ENCODE measurements at places on chromosomes 5 and 9.

DNA sequence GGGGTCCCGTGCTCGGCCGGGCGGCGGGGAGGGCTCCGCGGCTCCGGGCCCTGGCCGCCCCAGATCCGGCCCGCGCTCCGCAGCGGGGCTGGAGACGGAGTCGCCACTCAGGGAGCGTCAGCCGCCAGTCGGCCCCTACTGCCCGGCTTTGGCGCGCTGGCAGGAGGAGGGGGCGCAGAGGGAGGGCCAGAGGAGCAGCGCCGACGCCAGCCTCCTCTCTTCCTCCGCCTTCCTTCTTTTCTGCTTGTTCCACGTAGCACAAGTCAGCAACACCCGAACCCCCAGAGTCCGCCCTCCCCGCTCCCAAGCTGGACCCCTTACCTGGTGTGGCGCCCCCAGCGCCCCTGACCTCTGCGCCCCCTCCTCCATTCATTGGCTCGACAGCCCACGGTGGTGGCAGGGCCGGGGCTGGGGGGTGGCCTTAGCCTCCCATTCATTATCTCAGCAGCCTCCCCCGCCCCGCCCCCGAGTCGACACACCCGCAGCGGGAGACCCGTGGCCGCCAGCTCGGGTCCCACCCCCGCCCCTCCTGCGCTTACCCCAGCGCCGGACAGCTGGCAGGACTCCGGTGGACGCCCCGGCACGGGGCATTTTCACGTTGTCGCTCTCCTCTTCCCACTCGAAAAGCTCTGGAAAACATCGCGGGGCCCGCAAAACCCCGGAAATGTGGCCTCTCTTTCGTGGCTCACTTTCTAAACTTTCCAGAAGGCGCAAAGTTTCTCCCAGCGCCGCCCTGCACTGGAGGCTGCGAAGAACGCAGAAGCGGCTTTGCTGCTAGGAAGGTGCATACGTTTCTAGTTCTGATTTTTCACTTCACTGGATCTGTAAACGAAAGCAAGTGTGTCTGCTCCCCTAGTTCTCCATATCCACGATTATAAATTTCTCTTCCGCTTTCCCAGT is at the start of gene LPAR1:
Gene LPAR1 (minus strand): TSS at position 140 of the 900 bp plus-strand sequence. CDS start 66,353 bp downstream, outside the sequence.
- peak; percentile 29 for DNase-seq

DNA sequence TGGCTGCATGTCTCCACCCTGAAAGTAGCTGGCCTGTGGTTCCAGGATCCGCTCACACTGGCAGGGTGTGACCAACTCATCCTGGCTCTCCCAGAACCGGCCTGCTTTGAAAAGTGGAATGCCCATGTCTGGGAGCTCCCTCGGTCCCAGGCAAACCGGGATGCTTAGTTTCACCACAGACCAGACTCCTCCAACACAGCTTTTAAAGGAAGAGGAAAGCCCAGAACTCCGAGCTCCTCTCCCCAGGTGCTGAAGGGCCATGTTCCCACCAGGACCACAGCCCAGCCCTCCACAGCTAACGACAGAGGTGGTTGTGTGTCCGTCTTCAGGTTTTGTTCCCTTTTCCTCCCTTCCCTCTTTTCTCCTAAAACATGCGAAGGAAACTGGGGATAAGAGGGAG is 38.0 kb downstream of the GTF3C4 start:
- DNase-seq, result no peak

GRCh38 chr9:699396-699795 is 142.1 kb upstream of the DMRT1 start:
- DNase-seq, result no peak

DNA sequence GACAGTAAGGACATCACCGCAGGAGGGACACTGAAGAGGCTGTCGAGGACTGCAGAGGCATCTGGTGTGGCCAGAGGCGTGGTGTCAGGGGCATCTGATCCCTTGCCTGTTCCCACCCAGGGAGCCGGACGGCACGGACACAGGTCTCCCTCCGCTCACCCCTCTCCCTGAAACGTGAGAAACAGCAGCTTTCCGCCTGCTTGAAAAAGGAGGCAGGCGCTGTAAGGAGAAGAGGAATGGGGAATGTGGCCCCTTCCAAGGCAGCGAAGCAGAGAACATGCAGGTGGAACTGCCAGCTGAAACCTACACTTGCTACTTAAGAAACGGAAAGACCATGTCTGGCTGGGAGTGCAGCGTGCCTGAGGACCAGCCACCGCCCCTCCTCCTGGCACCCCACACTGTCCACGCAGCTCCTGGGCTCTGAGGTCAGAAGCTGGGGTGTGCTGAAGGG is 176.2 kb downstream of the GAPVD1 start:
- no peak for DNase-seq

- no peak for DNase-seq
Observed at GRCh38 chr9:9100070-9100469, 1300.5 kb upstream of the DMAC1 start.

- no peak for DNase-seq
Observed at GRCh38 chr5:150141544-150142184, 14.0 kb downstream of the PDGFRB start.

- no peak for DNase-seq
Observed at GRCh38 chr5:146007270-146007669, 70.9 kb downstream of the SH3RF2 start.

DNA sequence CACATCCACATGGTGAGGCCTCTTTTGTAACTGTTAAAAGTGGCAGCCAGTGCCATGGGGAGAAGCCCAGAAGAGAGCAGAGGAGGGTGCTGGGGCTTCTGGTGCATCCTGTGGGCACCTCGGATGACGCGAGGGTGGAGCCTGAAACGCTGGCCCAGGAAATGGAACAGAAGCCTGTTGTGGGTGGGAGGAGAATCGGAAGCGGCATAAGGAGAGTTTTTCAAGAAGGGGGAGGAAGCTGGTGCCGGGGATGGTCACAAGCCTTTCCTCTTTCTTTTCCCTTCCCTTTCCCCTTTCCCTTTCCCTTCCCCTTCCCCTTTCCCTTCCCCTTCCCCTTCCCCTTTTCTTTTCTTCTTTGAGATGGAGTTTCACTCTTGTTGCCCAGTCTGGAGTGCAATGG is 12.9 kb downstream of the ANKRD33B start:
- DNase-seq, result no peak

DNA sequence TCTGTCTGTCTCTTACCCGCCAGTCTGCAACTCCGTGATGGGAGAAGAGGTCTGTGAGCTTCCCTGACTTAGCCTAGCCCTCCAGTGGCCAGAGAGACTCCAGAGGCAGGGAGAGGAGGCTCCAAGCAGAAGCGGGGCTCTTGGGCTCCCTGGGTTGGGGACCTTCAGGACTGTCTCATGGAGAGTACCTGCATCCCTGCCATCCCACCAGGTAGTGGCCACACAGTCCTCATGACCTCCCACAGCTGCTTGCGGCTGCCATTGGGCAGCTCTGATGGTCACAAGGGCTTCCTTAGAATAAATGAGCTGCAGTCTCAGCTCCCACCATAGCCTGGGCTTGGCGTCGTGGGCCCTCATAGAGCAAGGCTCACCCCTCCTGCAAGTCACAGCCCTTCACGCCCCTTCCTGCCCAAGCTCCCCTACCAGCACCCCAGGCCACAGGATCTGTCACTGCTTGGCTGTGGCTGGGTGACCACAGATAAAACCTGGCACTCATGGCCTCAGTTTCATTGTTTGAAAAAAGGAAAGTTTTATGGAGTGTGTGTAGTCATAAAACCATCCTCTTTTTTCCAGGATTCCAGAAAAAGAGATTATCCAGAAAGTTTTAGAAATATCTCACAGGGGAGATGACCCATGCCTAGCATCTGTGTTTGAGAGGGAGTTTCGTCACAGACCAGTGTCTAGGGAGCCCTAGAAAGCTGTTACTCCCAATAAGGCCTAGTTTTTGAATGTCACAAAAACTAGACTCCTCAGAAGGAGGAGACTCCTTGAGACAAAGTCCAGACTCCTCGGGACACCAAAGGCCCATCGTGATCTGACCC is 48.4 kb downstream of the PPARGC1B start:
- DNase-seq, result no peak

GRCh38 chr5:56350597-56351170 is 117.6 kb upstream of the ANKRD55 start:
- DNase-seq, result no peak

- no peak for DNase-seq
Observed at GRCh38 chr5:164090358-164090757, 584.9 kb downstream of the MAT2B start.

GRCh38 chr5:81081461-81081835 is 121.3 kb downstream of the RASGRF2 start:
- DNase-seq, result no peak

GRCh38 chr5:102223542-102224477 is 72.3 kb downstream of the SLCO4C1 start:
- DNase-seq, result no peak

GRCh38 chr9:28999806-29000205 is 1426.5 kb upstream of the C9orf72 start:
- DNase-seq, result no peak

DNA sequence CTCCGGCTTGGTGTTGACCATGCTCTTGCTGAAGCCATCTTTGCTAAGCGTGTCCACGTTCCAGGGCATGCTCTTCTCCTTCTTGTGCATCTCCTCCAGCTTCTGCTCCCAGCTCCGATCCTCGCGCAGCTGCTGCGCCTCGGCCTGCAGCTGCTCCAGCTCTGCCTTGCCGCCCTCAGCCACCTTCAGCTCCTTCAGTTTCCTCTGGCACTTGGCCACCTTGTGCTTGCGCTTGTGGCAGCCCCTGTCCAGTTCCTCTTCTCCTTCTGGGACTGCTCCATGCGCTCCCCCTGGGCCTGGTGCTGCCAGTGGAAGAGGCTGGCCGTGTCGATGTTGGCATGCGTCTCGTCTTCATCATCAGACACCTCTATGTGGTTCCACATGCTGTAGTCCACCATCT is 128.3 kb upstream of the CLINT1 start:
- DNase-seq, result no peak

DNA sequence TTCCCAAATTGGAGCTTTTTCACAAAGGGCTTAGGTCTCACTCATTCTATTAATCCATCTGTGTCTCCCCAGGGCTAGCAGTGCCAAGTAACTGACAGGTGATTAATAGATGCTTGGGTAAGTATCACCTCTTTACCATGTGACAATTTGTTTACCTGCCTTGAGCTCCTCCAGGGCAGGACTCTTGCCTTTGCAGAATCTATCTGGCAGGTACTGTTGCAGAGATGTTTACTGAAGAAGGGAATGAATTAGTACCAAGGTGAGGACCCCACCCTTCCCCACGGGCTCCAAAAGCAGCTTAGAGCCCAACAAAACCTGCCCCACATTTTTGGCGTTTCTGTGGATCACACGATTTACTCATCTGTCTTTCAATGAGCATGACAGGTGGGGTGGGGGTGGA is 698 bp upstream of the TGFBI start:
- DNase-seq, result no peak

DNA sequence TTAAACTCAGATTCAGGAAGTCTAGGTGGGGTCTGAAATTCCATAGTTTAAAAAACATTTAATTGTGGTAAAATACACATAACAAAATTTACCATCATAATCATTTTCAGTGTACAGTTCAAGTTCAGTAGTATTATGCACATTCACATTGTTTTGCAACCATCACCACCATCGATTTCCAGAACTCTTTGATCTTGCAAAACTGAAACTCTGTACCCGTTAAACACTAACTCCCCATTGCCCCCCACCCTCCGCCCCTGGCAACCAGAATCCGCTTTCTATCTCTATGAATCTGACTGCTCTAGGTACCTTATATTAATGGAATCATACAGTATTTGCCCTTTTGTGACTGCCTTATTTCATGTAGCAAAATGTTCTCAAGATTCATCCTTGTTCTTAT is 117.5 kb downstream of the CEP120 start:
- DNase-seq, result no peak

- no peak for DNase-seq
Observed at GRCh38 chr9:76902395-76902794, 3.5 kb downstream of the PRUNE2 start.

DNA sequence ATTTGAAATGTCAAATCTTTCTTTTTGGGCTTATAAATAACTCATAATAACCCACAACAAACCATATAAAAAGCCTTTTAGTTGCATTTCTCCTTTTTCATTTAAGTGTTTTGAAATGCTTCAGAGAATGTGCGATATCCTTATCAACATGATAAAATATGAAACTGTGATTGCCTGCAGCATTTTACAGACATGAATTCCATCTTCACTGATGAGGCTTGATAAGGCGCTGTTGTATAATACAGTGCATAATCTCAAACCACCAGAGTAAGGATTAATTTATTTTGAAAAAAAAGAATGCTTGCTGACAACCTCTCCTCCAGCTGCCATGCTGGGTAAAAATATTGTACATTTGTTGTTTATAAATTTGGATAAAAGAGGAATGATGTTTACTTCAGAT is 216.8 kb downstream of the PBX3 start:
- no peak for DNase-seq

DNA sequence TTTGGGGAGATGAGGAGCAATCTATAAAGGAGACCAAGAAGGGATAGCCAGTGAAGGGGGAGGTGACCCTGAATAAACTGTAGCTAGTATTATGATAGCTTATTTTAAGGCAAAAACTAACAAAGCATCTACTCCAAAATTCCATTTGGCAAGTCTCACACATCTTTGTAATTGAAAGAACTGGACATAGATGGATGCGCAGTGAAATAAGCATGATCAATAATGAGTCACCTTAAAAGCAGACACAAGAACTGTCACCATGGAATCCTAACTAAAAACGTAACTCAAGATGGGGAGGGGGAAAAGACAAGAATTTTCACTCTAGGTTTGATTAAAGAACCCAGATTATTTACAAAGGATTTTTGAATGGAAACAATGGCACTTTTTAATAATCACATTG is 164.5 kb downstream of the MED27 start:
- no peak for DNase-seq

- DNase-seq, result no peak
Observed at GRCh38 chr5:149849280-149849965, 95.2 kb downstream of the PDE6A start.

DNA sequence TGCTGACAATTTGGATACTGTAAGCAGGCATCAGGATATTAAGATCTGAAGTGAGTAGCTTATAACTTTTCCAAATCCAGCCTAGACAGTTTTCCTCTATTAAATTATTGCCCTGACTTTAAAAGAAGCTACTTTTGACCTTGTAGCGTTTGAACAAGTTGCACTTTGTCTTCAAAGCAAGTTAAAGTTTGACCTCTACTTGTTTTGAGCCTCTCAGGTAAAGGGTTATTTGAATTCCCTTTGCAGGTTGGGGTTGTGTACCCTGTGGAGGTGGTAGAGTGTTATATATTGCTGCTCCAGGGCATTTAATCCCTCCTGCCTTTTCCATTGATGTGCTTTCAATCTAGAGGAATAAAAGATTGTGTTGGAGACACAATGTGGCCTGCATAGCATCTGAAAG is 30.1 kb downstream of the FXN start:
- DNase-seq, result no peak

- DNase-seq, result peak; percentile 8
Observed at GRCh38 chr9:138075496-138075895, 197.9 kb downstream of the CACNA1B start.

- DNase-seq, result no peak
Observed at GRCh38 chr9:119675951-119676350, 306.7 kb upstream of the BRINP1 start.

All from right lobe of liver (tissue), 6 donors.